ENCODE measurements at places on chromosomes 3 and 15.

- DNase-seq, result no peak
Observed at GRCh38 chr3:128281461-128282367, 128.4 kb downstream of the EEFSEC start.

GRCh38 chr15:87639305-87640011 is 617.1 kb downstream of the NTRK3 start:
- DNase-seq, result no peak

- DNase-seq, result no peak
Observed at GRCh38 chr15:57566834-57567233, 24.9 kb upstream of the MYZAP start.

GRCh38 chr3:141431411-141432378 is 55.1 kb upstream of the RASA2 start:
- no peak for DNase-seq

- no peak for DNase-seq
Observed at GRCh38 chr3:31968927-31969418, 12.1 kb downstream of the OSBPL10 start.

DNA sequence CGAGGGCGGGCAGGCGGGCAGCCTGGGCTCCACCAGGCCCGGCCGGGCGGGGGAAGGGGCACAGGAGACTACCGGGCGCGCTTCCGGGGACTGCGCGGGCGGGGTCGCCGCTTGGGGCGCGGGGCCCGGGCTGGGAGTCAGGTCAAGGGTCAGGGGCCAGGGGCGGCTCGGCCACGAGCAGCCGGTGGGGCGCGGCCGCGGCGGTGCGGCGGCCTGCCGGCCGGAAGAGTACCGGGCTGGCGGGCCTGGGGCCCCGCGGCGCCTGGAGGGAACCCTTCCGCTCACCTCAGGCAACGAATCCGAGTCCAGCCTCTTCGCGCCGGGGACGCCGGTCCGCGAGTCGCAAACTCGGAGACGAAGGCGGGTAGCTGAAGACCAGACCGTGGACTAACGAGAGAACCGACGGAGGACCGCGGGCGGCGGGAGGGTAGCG is 225 bp downstream of the RHOA start:
- peak; percentile 85 for DNase-seq

DNA sequence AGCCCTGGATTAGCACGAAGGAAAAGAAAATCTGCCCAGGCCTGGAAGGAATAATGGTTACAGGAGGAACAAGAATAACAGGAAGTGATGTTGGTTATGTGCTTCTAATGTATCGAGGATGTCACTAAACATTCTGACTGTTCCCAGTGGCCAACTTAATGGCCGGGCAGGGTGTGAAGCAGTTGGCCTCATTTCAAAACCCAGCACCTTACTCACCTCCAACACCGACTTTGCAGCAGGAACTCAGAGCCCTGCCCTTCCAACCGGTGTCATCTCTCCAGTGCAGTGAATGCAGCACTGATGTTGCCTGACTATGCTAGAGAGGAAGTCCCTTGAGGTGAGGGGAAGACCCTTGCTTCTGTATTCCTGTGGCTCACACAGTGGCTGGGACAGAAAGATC is 162.4 kb upstream of the LRTM1 start:
- DNase-seq, result no peak

All from aorta (tissue), 5 donors.